ENCODE measurements at places on chromosomes 2 and 18.

- peak; percentile 95 for DNase-seq
Observed at GRCh38 chr2:236535024-236535423, 34.6 kb upstream of the ACKR3 start.

DNA sequence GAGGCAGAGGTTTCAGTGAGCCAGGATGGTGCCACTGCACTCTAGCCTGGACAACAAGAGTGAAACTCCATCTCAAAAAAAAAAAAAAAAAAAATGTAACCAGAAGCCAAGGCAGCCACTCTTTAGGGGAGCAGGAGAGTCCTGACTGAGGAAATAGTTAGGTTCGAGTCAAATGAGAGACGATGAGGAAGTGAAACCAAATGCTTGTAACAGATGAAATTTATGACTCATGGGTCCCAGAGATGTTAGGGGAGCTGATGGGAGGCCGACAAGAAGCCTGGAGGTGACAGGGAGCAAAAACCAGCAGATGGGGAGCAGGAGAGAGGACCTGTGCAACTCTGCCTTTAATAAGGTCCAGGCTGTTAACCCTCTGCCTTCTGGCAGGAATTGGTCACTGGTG lies 756.1 kb upstream of the DDX18 start:
- no peak for DNase-seq

DNA sequence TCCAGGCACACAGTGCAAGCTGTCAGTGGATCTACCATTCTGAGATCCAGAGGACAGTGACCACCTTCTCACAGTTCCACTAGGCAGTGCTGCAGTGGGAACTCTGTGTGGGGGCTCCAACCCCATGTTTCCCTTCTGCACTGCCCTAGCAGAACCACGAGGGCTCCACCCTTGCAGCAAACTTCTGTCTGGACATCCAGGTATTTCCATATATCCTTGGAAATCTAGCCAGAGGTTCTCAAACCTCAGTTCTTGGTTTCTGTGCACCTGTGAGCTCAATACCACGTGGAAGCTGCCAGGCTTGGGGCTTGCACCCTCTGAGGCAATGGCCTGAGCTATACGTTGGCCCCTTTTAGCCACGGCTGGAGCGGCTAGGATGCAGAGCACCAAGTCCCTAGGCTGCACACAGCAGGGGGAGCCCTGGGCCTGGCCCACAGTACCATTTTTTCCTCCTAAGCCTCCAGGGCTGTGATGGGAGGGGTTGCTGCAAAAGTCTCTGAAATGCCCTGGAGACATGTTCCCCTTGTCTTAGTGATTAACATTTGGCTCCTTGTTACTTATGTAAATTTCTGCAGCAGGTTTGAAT lies 77.5 kb downstream of the MAP4K3 start:
- no peak for DNase-seq

DNA sequence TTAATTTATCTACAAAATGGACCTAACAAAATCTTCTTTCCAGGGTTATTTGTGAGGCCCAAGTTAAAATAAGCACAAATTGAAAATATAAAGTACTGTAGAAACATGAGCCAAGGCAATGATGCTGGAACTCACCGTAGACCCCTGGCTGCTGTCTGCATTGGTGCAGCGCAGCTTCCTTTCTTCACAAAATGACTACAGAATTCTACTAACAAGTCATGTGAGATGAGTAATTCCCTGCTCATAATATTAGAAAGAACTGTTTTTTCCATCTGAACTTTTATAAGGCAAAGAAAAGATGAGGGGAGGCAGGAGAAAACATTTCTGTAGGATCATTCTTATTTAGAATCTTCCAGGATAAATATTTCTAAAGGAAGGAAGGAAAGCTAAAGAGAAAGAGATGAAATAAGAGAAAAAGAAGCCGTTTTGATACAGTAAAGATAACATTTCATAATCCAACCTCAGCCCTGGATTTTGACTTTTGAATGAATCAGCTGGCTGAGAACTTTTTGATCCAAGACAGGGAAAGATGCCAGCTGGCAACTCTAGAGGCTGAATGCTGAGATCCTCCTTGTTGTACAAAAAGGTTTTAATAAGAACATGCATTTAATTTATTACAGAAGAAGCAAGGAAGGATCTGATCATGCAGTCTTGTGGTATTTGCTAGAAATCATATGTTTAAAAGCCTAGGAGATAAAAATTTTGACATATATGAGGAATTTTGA lies 183.9 kb upstream of the KLHL14 start:
- peak; percentile 66 for DNase-seq

DNA sequence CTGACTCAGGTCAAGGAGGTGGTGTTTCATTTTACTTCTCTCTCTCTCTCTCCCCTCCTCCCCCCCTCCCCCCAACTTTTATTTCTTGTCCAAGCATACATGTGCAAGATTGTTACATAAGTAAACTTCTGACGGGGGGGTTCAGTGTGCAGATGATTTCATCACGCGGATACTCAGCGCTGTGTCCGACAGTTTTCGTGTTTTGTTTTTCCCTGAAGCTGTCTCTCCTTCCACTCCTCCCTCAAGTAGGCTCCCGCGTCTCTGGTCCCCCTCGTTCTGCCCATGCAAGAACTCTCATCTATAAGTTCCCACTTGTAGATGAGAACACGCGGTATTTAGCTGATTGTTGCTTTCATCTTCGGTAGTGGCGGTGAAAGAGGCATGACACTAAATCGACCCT lies 111.0 kb upstream of the ANKRD30BL start:
- no peak for DNase-seq

DNA sequence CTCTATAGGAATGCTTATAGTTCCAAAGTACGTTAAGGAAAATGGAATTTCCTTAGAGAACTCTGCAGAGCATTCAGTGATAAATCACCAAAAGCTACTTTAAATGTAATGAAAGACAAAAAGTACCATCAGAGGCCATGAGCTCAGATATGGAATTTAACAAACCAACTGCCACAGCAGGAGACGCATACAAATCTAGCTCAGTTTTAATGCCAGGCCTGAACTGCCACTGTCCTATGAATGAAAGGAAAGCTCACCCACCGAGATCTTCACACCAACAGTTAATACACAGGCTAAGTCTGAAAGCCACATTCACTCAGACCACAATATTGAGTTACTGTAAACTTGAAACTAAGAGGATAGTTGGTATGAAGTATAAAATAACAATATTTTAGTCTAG lies 126.8 kb downstream of the ZNF516 start:
- no peak for DNase-seq

DNA sequence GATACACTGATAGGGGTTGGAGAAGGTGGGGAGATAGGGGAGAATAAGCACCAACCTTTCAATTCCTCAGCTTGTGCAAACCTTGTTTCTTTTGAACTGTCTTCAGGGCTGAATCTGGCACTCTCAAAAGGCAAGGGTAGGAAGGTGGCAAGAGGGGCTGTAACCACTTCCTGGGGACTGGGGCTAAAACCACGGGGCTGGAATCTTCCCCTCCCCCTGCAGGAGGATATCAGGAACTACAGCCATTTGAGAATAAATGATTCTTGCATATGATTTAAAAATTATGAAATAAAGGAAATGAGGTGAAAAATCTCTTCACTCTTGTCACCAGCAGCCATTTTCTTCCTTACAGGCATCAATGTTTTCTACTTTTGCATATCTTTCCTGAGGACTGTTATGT lies 50.8 kb downstream of the ATOH8 start:
- peak; percentile 27 for DNase-seq

DNA sequence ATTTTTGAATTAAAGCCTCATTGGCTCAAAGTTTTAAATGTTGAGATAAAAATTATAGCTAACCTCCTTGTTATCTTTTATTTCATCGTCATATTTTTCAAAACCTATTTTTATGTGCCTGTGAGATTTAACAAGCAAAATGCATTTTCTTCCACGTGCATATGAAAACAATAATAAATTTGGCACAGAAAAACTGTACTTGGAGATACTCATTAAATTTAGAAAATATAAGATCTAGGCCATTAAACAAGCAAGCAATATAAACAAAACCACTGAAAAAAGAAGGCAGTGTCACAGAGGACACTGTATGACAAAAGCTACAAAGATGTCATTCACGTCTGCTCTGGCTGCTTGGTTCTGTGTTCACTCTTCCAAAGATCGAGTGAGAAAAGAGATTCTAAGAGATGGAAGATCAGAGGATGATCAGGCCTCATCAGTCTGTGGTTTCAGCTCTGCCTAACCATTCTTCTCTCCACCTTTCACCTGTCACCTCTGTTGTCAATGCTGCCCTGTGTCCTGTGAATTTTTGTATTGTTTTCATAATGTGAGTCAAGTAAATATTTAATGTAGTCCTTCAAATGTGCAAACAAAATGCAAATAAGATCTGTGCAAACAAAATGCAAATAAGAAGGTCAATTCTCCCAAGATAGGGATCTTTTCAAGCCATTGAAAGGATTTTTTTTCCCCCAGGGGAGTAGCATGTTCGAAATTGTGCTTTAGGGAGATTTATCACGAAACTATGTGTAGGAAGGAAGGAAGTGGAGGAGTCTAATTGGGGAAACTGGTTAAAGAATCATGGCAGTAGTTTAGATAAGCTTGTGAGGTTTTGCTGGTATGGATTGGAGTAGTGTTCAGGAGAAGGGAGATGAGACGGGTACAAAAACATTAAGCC lies 138.7 kb upstream of the RBMS1 start:
- no peak for DNase-seq

GRCh38 chr2:226898121-226898520 lies 62.3 kb downstream of the RHBDD1 start:
- no peak for DNase-seq
